ENCODE measurements at places on chromosomes 2 and 18.

DNA sequence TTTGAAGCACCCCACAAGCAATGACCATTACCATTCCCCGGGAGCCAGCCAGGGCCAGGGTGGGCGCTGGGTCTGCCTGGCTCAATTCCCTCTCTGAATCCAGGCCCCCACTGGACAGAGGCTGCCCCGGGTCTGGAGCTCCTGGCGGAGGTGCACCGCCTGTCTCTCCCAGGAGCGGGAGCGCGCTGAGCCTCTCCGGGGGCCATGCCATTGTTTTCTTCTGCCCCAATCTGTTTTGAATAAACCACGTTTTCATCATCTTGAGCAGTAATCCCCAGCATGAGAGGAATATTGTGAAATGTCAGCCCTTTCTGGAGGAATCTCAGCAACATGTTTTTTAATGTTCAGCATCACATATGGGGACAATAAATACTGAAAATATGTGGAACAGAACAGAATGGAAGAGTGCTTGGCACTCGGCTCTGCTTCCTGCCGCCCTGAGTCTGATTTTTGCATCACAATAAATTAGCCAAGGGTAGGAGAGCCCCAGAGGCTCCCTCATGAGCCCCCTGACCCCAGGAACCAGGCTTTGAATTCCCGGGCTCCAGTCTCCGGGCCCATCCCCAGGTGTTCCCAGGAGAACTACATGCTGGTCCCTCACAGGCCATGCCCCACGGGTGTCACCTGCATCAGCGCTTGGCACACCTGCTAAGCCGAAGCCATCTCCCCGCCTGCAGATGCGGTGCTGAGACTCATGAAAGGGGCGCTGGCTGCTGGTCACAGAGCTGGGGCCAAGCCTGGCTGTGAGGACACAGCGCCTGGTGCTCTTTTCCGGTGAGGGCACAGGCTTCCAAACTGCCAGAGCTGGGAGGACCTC is 88.8 kb downstream of the INHBB start:
- no peak for DNase-seq

DNA sequence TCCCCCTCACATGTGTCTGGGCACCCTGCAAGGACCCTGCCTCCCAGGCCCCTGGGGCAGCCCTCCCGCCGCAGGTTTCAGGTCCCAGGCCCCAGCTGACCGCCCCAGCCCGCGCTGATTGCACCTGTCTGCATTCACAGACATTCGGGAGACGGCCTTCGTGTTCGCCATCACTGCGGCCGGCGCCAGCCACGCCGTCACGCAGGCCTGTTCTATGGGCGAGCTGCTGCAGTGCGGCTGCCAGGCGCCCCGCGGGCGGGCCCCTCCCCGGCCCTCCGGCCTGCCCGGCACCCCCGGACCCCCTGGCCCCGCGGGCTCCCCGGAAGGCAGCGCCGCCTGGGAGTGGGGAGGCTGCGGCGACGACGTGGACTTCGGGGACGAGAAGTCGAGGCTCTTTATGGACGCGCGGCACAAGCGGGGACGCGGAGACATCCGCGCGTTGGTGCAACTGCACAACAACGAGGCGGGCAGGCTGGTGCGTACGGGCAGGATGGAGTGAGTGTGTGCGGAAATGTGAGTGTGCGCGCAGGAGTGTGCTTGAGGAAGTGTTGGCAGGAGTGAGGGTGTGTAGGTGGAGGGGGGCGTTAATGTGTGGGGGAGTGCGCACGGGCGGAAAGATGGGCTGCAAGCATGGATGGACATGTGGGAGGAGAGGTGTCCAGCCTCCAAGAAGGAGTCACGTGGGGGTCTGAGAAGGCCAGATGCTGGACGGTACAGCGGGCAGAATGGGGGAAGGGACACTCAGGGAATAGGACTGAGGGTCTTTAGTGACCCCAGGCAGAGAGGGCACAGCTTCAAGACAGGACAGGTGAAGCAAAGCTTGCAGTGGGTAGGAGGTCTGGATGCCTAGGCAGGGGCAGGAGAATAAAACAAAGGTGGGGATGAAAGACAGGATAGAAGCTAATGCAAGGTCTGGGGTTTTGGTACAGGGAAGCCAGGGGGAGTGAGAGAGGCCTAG is 9.0 kb upstream of the WNT10A start:
- DNase-seq = no peak

GRCh38 chr2:241968417-241968816 is 98.9 kb downstream of the RTP5 start:
- no peak for DNase-seq

GRCh38 chr2:189168856-189169499 is 10.6 kb downstream of the COL5A2 start:
- no peak for DNase-seq

DNA sequence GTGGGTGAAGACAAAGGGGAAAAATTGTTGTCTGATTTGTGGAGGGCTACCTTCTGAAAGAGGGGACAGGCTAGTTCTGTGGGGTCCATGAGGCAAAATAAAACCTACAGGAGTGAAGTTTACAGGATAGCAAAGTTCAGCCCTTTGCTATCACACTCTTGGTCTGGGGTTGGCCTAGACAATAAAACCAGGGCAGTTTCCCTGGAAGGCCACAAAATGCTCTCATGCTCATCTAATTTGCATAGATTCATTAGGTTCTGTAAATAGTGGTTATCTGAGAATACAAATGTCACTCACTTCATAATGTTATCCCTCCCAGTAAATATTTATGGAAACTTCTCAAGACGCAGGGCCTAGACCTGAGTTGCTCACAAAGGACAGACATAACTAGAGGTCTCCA is 63.6 kb downstream of the INSIG2 start:
- DNase-seq = no peak

DNA sequence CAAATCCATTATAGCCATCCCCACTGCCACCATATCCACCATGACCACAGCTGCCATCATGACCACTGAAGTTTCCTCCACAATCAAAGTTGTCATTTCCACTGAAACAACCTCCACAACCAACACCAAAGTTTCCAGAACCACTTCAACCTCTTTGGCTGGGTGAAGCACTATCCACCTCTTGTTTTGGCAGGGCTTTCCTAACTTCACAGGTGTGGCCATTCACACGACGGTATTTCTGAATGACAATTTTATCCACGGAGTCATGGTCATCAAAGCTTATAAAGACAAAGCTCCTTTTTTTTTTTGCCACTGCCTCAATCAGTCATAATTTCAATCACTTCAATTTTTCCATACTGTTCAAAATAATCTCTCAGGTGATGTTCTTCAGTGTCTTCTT is 89.8 kb upstream of the UGP2 start:
- no peak for DNase-seq

DNA sequence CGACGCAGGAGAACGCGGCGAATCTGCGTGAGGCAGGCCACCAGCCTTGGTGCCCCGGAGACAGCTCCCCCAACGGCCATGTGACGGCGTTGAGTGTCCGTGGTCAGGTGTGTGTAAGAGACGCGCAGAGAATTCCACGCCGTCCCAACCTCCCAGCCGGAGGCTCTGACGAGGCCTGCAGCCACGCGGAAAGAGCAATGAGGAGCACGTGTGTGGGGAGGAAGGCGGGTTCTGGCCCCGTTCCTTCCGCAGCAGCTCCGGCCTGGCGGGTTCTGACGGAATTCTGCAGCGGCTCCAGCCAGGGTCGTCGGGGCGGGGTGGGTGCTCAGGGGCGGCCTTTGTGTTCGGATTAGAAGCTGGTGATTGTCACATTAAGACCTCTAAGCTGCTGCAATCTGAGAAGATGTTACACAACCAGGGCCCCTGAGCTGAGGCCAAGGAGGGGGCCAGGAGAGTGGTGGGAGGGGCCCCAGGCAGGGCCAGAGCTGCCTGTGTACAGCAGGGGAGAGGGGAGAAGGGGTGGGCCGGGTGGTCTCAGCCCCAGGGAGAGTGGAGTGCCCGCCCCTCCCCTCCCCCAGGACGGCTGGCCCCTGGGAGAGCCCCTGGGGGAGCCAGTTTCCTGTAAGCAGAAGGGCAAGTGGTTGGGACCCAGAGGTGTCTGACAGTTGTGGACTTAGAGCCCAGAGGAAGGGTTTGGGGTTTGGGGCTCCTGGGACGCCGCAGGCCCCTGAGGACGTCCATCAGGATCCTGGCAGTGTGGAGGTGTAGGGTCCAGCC is 5.1 kb upstream of the GAL3ST2 start:
- DNase-seq = no peak

DNA sequence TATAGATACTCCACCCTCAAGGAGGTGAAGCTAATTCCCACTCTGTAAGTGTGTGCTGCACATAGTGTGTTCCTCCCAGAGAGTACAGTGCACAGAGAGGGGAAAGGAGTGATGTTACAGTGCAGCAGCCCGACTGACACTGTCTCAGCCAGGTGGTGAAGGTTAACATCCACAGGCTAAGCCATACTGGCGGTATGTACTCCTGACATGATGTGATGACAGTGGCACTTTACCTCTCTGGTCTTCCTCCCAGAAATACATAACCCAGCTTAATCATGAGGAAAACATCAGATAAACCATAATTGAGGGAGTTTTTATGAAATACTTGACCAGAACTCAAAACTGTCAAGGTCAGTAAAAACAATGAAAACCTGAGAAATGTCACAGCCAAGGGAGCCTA is 107.1 kb downstream of the RAB3GAP1 start:
- DNase-seq = no peak

DNA sequence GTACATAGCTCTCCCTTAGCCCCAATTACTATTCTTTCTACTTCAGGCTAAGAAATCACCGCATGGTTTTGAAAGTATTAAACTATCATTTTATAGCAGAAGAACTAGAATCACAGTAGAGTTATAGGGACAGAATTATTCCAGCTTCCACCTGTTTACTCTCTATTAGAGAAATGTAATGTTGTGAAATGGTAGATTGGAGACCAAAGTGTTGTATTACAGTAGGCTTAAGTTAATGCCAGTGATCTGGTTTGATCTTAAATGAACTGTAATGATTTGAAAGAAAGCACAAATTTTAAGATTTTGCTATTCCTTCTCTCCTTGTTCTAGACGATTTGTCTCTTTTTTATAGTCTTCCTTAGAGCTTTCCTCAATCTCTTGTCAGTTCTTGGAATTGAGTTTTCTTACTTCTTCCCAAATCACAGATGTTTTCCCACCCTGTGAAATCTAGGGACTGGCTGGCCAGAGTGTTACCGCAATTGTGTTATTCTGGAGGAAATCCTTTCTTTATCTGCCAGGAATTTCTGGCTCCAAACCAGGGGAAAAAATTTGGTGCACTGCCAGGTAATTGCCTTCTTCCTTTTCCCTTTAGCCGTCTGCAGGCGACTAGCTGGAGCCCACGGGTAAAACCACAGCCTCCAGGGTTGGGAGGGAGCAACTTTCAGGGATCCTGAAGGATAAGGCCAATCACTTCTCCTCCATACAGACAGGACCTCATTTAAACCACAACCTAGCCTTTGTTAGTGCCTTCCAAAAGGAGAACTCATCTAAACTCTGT is 51.7 kb downstream of the NOP58 start:
- DNase-seq = no peak

GRCh38 chr2:68438455-68439303 is 28.4 kb downstream of the FBXO48 start:
- DNase-seq = no peak

DNA sequence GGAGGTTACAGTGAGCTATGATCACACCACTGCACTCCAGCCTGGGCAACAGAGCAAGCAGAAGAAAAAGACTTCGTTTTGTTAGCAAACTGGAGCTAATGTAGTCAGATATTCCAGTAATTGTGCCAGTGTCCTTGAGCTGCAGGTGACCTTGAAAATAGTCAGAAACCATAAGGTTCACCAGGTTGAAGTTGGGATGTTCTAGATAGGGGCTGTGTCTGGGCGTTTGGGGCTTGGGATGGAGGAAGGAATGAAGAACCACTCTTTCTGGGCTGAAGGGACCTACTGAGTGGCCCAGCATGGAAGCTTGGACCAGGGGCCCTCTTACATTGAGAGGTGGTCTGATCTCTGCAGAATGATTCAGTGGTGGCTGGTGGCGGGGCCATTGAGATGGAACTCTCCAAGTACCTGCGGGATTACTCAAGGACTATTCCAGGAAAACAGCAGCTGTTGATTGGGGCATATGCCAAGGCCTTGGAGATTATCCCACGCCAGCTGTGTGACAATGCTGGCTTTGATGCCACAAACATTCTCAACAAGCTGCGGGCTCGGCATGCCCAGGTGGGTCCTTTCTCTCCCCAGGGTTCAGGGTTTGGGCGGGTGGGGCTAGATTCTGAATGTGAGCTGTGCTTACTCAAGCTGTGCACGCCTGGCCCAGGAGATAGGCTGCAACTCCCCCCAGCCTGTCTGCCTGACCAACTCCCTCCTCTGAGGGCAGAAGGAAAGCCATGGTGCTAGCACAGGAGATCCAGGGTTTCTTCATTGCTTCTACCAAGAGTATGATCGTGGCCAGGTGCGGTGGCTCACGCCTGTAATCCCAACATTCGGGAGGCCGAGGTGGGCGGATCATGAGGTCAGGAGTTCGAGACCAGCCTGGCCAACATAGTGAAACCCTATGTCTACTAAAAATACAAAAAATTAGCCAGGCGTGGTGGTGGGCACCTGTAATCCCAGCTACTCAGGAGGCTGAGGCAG is 17.1 kb downstream of the CCT7 start:
- no peak for DNase-seq

GRCh38 chr2:68741805-68742306 is 7.2 kb downstream of the ARHGAP25 start:
- DNase-seq = no peak

GRCh38 chr18:34651586-34652369 is 58.3 kb upstream of the DTNA start:
- no peak for DNase-seq

DNA sequence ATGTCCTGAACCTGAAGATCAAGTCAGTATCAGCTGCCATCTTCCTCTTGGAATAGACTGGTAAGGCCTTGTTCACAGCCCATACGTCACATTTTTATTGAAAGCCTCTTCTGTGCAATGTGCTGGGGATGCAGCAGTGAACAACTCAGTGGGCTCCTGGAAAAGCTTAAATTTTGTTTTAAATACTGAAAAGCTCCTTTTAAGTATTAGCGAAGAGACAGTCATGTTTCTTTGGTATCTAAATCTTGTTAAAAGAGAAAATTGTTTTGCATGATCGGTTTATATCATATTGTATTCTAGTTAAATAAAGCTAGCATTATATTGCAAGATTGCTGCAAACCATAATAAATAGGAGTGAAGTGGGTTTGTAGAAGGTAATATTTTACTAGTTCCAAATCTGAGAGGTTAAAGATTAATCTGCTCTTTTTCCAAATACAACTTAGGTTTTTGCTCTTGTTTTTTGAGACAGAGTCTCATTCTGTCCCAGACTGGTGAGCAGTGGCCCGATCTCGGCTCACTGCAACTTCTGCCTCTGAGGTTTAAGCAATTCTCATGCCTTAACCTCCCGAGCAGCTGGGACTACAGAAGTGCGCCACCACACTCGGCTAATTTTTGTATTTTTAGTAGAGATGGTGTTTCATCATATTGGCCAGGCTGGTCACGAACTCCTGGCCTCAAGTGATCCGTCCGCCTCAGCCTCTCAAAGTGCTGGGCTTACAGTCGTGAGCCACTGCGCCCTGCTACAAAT is 1.6 kb upstream of the RMDN2 start:
- no peak for DNase-seq

- DNase-seq = no peak
Measured at GRCh38 chr2:55161295-55162210, 70.5 kb downstream of the CLHC1 start.

- no peak for DNase-seq
Measured at GRCh38 chr2:227323818-227324217, 1.2 kb upstream of the MFF start.

- no peak for DNase-seq
Measured at GRCh38 chr2:47653902-47654789, 128.8 kb upstream of the MSH6 start.

GRCh38 chr2:17199741-17200140 is 318.5 kb downstream of the RAD51AP2 start:
- DNase-seq = no peak

All from stimulated activated CD4-positive, alpha-beta T cell treated with anti-CD3 and anti-CD28 coated beads, Interleukin-1b, Interleukin-23, amount 100 ng/mL, for 1 hour (primary cell).